Motor neuron (in vitro differentiated cells): ENCODE measurements at places on chromosomes 3 and 15.

GRCh38 chr3:16932877-16933276 lies 48.1 kb downstream of the PLCL2 start:
- no peak for ATAC-seq

DNA sequence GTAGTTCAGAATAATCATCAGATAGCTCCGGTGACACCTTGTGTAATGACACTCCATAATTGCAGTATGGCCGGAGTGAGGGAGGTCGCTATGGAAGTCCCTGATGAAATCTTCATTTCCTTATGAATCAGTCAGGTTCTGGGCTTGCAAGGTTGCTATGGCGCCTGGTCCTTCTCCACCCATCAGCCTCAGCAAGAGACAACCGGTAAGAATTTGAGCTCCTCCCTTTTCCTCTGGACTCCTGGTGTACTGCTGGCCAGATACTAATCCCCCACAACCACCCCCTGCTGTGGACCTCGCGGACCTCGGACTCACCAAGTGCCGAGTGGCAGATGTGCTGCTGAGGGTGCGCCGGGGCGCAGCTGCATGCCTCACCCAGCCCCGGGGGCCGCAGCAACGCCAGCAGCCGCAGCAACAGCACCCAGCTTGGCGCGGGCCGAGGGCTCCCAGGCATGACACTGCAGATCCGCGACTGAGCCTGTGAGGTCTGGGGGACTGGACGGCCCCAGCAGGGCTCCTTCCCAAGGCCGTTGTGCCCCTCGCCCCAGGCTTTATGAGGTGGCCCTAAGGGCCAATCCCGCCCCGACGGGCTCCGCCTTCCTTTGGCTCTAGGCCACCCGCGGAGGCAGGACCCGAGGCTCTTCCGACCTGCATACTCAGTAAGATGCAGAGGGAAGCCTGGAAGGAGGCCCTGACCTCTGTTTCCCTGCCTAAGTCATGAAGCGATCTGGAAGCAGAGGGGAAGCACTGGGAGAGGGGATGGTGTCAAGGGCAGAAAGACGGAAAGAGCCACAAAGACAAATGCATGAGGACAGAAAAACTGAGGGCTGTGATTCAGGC lies at the start of gene TIMP4:
Gene TIMP4, minus strand, starts transcription at position 526 of the 840 bp plus-strand sequence. Its CDS starts 72 bp downstream, at position 454.
- peak; percentile 91 for ATAC-seq

DNA sequence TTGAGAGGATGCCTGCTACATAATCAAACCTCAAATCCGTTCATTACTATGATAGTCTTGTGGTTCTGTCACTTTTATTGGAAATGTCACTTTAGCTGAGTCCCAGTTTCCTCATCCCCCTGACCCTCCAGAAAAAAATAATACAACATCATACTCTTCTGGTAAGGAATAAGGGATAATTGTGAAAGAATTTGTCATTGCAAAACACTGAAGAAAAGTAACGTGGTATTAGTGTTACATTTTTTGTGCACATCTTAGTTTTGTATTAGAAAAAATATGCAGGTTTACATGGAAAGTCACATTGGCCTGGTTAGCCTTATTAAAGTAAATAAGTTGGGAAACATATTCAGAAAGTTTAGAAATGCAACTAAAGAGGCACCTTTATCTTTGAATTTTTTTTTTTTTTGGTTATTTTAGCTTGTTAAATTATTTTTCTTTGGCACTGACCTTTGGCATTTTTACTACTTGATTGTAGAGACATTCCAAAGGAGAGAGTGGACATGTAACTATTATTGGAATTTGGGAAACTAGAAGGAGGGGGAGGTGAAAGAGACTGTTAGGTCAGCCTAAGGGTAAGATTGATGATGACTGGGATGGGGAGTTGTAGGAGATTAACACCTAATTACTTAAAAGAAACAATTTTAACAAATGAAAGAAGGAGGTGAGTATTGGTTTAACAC lies 462.2 kb upstream of the RARB start:
- no peak for ATAC-seq

- ATAC-seq, result no peak
Measured at GRCh38 chr3:177119829-177120228, 77.5 kb downstream of the TBL1XR1 start.

DNA sequence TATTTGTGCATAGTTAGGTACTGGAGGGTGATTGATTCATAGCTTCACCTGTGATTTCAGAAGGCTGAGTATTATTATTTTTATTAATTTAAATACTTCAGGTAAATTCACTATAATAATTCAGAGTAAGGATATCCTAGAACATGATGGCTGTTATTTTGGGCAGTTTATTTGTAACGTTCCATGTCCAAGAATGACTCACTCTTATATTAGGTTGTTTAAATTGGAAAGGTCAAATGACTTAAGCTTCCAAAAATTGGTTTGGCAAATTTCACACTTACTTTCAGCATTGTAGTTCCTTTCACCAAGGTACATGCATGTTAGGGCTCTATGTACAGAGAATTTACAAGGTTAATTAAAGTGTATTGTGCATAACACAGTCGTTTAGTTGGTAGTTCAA lies 120.2 kb downstream of the EPHA3 start:
- ATAC-seq, result no peak

DNA sequence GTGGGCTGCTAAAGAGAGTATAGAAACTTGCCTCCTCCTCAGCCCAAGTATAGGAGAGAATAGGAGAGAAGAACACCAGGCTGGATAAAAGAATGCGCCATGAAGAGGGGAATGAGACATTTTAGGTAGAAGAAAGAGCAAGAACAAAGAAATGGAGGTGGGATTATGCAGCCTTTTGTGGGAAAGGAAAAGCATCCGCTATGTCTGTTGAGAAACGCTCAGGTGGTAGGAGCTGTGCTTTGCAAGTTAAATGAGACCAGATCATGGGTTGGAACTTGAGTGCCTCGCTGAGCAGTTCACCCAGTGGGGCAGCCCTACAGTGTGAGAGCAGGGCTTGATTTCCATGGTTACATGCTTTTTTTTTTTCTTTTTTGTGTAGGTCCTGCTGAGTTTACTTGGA lies 11.5 kb upstream of the RTP1 start:
- no peak for ATAC-seq

GRCh38 chr3:110743202-110743601 lies 328.4 kb upstream of the NECTIN3 start:
- no peak for ATAC-seq

- peak; percentile 55 for ATAC-seq
Measured at GRCh38 chr3:62982795-62983455, 107.7 kb upstream of the CADPS start.

DNA sequence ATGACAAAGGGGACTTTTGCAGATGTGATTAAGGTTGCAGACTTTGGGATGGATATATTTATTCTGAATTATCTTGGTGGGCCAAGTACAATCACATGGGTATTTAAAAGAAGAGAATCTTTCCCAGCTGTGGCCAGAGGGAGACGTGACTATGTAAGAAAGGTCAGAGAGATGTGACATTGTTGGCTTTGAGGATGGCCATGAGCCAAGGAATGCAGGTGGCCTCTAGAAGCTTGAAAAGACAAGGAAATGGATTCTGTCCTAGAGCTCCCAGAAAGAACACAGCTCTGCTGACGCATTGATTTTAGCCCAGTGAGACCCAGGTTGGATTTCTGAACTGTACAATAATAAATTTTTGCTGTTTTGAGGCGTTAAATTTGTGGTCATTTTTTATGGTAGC lies 616.0 kb upstream of the TBL1XR1 start:
- ATAC-seq, result no peak

DNA sequence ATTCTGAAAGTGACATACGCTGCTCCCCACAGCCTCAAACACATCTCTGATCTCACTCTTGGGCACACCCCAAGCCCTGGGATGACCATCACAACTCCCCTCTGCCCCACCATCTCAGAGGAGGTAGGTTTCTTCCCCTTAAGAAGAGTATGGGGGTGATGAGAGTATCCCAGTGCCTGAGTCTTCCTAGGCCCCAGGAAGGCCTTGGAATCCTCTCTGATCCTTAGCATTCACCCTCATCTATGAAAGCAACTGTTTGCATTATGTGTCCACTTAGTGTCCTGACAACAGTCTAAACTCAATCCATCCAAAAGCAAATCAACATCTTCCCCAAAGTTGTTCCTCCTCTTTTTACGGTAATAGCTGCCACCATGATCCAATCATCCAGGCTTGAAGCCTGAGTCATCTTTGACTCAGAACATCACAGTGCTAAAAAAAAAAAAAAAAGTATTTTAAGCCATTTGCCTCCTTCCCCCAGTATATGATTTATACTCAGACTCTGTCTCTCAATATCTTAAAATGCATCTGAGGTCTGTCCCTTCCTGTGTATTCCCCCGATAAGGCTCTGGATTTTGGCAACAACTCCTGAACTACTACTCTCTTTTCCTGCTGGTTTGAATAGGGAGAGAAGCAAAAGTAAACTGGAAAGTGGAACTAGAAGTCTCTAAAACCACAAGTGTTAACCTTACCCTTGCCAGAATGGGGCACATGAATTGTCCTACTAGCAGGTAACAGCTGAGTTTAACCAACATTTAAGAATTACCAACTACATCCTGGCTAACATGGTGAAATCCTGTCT lies 22.5 kb downstream of the POPDC2 start:
- ATAC-seq, result no peak

GRCh38 chr15:95973566-95974256 lies 356.8 kb upstream of the NR2F2 start:
- ATAC-seq, result no peak

DNA sequence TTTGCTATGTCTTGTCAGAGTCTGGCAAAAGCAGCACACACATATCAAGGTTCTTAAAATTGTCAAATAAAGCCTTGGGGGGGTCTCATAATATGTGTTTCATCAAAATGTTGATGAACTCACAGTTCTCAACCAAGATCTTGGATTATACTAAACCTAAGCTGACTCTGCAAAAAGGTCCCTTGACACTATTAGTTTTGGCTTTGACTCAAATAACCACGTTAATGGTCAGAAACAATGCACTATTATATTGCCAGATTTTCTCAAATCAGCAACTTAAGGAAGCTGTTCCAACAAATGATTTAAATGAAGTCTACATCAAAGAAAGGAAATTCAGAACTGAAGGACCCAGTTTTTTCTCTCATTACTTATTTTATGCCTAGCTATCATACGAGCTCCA lies 1063.9 kb downstream of the ROBO1 start:
- no peak for ATAC-seq

- ATAC-seq, result no peak
Measured at GRCh38 chr15:80264031-80264430, 12.0 kb upstream of the CTXND1 start.

DNA sequence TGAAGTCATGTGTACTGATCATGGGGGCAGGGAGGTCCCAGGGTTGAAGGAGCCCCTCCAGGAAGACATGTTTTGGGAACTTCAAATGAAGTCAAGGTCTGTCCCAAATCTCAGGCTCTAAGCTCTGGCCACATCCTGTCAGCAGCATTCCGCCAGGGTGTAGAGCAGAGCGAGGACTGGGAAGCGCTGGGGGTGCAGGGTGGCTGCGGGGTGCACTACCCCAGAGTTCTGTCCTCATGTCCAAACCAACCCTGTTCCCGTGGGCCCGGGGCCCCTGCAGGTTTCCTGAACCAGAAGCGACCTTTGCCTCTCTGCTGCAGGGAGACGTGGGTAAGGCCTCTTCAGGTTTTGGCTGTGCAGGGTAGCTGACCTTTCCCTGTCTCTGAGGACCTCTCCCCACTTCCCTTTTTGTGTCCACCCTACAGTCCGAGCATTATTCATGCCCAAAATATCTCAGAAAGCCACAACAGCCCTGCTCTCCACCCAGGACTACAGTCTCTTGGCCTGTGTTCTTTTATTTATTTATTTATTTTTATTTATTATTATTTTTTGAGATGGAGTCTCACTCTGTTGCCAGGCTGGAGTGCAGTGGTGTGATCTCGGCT lies 26.6 kb upstream of the FLNB start:
- no peak for ATAC-seq

GRCh38 chr3:68206524-68207117 lies 552.2 kb upstream of the SUCLG2 start:
- ATAC-seq, result peak; percentile 47

- ATAC-seq, result no peak
Measured at GRCh38 chr3:105430455-105430854, 63.7 kb downstream of the ALCAM start.

- no peak for ATAC-seq
Measured at GRCh38 chr15:35696767-35697231, 150.8 kb upstream of the DPH6 start.

DNA sequence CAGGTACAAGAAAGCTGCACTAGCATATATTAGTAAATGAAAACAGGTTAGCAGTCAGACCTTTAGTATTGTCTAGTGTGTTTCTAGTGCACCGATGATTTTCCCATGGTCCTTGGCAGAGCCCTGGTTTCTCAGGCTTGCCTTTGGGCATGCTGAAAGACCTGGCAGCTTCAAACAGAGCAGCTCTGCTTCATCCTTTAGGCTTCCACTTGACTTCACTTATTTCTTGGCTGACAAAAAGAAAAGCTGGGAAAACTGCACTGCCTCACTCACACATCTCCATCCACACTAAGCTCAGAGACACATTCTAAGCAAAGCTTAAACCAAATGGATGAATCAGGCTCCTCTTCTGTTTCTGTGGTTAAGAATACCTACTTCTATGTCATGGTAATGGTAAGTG lies 374.8 kb upstream of the PDZRN3 start:
- ATAC-seq, result no peak

DNA sequence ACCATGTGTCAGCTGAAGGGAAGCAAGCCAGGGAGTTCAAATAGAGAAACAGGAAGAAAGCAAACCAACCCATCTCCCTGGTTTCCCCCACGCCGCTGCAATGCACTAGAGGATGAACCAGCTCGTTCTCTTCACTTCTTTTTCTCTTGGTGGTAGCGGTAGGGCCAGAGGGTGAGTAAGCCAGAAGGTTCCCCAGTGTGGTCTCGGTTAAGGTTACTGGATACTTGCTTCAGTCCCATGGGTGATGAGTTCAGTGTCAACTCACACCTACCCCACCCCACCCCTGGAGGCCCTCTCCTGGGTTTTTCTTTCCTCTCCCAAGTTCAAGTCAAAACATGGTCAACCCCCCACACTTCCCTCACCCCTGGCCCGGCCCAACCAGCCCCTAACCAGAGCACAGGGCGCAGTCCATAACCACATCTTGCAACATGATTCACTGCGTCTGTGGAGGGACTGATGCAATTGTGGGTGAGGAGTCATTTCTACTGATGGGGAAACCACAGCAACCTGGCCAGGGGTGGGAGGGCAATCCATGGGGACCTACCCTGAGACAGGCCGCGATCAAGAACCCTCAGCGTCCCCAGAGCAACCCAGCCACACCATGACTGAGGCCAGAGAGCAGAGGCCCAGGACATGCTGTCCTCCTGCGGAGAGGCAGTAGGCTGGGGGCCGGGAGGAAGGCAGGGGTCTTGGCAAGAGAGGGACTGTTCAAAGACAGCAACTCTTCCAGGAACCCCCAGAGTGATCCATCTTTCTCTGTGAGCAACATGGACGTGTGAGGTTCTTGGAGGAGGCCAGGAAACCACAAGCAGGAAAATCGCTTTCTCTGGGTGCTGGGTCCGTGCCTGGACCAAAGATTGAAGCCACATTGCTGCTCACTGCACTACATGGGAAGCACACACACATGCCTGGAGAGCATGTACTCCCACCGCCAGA lies 276.6 kb downstream of the UACA start:
- ATAC-seq, result peak; percentile 77

- peak; percentile 69 for ATAC-seq
Measured at GRCh38 chr15:74793135-74794028, 11.5 kb downstream of the CSK start.

DNA sequence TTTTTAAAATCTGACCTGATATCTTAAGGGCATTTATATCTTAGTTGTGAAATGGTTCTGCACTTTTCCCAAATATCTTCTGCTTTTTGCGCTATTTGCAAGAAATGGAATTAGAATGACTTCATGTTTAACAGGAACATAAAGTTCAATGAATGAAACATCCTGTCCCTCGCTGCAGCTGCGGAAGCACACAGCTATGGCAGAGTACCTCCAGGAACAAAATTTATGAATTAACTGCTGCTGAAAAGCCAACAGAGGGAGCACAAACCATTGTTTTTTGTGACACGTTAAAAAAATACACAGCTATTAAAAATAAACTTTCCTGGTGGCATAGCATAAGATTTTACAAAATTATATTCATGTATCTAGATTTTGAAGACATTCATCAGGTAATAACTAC lies 404.4 kb upstream of the MDFIC2 start:
- no peak for ATAC-seq
